GM12878 (cell line): ENCODE measurements at places on chromosomes 16 and 17.

- no peaks in the 10 kb centered on the region for H3K27me3 ChIP-seq
- H3K4me1 ChIP-seq, result no peaks in the 10 kb centered on the region
- no peak for DNase-seq
- no peak overlapping the region for H3K4me3 ChIP-seq
- no peaks in the 10 kb centered on the region for H3K36me3 ChIP-seq
Measured at GRCh38 chr17:77228241-77228752, 87.5 kb downstream of the SEC14L1 start.

GRCh38 chr17:58277802-58278595 is 2.7 kb downstream of the MPO start:
- no peak for DNase-seq
- H3K27me3 ChIP-seq, result no peaks in the 10 kb centered on the region
- H3K27ac ChIP-seq, result no peak overlapping the region

DNA sequence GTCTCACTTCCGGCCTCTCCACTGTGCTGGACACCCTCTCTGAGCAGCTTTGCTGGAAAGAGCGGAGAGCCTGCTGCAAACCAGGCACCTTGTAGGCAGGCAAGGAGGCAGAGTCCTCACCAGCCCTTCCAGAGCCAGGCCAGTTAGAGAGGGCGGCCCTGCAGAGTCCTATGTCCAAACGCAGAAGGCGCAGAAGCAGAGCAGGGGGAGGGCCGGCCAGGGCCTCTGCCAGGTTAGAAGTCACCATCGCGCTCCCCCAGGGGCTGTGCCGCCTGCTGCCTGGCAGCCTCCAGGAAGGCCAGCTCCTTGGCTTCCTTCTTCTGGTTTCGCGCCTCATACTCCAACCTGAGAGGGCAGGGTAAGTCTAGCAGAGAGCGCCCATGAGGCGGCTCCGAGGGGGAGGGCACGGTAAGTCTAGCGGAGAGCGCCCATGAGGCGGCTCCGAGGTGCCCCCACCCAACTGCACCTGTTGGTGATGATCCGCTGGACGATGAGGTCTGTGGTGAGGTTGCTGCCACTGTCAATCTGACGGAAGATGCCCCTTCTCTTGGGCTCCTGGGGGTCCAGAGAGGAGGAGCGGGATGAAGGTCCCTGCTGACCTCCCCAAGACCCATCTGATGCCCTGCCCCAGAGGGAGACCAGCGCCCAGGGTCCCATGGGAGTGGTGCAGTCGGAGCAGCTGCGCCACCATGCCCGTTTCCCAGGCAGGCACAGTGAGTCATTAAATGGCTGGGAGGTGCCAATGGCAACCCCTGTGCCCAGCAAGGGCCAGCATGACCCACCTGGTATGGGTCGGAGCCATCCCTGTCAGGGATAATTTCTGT is 2.8 kb downstream of the NPB start:
- H3K4me3 ChIP-seq, result no peak overlapping the region
- H3K4me1 ChIP-seq, result no peaks in the 10 kb centered on the region
- DNase-seq, result no peak
- H3K36me3 ChIP-seq, result peaks cover 3% of the 10 kb centered on the region; the same call in 1 of the 2 replicates
- H3K27me3 ChIP-seq, result no peaks in the 10 kb centered on the region; the same call in 1 of the 2 replicates
- H3K27ac ChIP-seq, result no peak overlapping the region

DNA sequence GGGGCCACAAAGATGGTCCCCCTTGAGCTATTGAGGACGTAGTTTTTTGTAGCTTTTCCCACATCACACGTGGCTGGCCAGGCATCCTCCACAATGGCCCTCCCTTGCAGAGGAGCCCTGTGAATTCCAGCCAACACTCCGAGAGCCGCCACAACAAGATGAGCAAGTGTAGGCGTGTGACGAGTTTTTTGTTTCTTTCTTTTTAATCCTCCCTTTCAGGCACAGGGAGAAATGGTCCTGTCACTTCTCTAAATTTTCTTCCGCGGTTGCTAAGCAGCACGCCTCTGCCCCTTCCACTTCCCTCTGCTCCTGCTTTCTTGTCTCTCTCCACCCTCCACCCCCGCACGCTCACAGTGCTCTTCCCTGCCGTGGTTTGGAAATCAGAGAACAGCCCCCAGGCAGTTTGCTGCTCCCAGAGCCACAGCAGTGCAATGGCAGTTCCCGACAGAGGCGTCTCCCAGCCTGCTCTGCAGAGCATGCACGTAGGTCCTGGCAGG is 68.0 kb upstream of the MRTFB start:
- no peak overlapping the region for H3K4me3 ChIP-seq
- no peak overlapping the region for H3K27ac ChIP-seq
- no peaks in the 10 kb centered on the region for H3K27me3 ChIP-seq
- no peak for DNase-seq
- H3K36me3 ChIP-seq, result no peaks in the 10 kb centered on the region

DNA sequence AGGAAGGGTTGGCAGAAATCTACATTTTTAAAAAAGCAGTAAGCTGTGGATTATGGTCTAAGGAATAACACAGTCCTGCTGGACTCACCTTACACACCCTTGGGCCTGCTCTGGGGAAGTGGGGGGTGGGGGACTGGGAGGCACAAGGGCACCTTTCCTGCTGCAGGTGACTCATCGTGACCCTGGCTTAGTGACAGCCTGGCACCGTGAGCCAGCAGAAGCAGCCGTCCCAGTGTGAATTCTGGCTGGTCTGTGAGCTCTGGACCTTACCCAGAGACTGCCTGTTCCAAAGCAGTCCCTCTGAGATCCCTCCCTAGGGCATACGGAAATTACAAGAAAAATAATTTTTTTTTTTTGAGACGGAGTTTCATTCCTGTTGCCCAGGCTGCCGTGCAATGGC is 4.2 kb upstream of the CRK start:
- H3K36me3 ChIP-seq, result no peaks in the 10 kb centered on the region
- H3K27me3 ChIP-seq, result no peaks in the 10 kb centered on the region
- peaks cover 19% of the 10 kb centered on the region for H3K4me1 ChIP-seq

DNA sequence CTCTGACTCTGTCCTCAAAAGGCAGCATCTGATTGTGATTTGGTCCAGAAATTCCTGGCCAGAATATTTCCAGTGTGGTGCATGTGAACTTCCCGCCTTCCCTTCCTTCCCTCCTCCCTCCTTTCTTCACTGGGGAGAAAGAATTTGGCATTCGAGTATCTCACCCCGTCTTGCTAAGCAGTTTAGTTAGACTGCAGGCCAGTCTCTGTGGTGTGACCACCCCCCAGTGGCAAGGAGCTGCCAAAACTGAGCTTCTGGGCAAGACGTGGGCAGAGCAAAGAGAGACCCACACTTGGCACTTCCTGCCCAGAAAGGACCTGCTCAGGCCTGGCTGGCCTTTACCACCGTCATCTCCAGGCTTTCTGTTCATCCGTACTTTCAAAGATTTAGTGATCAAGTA is 36.4 kb downstream of the SNX20 start:
- H3K4me1 ChIP-seq, result no peaks in the 10 kb centered on the region
- H3K4me3 ChIP-seq, result no peak overlapping the region
- DNase-seq, result no peak
- no peaks in the 10 kb centered on the region for H3K36me3 ChIP-seq

- H3K27me3 ChIP-seq, result no peaks in the 10 kb centered on the region; the same call in 1 of the 2 replicates
- no peaks in the 10 kb centered on the region for H3K36me3 ChIP-seq
- no peak overlapping the region for H3K27ac ChIP-seq
Measured at GRCh38 chr17:38663964-38664644, 10.7 kb downstream of the EPOP start.

DNA sequence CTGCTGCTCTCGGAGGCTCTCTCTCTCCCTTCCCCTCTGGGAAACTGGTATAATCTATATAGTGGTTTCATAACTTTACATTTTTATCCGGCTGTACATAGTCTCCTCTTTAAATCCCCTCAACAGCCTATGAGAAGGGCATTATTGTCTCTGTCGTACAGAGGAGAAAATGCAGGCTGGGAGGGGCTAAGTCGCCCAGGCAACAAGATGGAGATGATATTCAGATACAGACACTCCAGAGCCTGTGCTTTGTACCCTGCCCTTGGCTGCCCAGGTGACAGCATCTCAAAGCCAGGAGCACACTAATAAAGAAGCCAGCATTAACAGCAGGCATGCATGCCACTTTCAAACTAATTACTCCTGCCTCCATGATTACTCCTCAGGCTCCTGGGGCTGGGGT is 4.7 kb upstream of the EIF1 start:
- H3K36me3 ChIP-seq, result no peaks in the 10 kb centered on the region
- H3K4me3 ChIP-seq, result no peak overlapping the region
- no peaks in the 10 kb centered on the region for H3K4me1 ChIP-seq
- no peaks in the 10 kb centered on the region for H3K27me3 ChIP-seq

DNA sequence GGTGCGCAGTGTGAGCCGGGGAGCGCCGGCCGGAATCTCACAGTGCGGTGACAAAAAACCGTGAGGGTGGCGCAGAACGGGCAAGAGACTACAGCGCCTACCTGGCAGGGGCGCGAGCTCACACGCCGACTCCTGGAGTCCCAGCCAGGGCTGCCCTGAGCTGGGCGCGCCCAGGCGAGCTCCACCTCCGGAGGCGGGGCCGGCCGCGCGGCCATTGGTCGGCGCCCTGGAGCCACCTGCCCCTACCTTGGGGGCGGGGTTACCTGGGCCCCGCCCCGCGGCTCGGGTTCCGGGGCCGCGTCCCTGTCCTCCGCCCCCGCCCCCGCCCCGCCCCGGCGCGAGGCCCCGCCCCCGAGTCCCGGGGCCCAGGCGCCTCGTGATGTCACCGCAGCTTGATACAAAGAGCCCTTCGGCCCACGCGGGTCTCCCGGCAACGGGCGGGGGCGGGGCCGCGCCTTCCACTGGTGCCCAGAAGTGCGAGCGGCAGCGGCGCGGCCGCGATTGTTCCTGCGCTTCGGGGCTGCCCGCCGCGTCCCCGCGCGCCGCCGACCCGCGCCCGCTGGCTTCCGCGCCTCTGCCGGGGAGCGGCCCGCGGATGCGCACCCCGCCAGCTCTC is 96.3 kb downstream of the RAB11FIP4 start:
- no peaks in the 10 kb centered on the region for H3K27me3 ChIP-seq
- peaks cover 40% of the 10 kb centered on the region for H3K4me1 ChIP-seq
- DNase-seq, result no peak
- peak overlapping the region; percentile 92 for H3K4me3 ChIP-seq

DNA sequence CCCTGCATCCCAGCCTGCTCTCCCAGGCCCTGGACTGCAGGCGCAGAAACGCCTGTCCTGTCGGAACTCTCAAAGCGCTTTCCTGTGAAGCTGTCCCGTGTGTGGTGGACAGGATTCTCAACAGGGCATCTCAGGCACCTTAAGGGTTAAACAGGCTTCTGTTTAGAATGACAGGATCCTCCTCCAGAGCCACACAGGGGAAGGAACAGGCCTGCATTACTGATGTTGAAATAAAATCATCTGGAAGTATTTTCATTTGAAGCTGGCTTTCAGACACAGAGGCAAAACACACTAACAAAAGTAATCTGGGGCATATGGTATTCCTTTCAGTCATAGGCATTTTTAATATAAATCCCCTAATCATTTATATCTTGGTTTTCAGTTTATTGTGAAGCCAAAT is 7.4 kb downstream of the HS3ST3A1 start:
- no peak overlapping the region for H3K4me3 ChIP-seq
- no peaks in the 10 kb centered on the region for H3K4me1 ChIP-seq
- DNase-seq, result no peak
- no peak overlapping the region for H3K27ac ChIP-seq

GRCh38 chr17:27495460-27495859 is 39.2 kb downstream of the KSR1 start:
- peak overlapping the region; percentile 55; the same call in 1 of the 2 replicates for H3K4me3 ChIP-seq
- peaks cover 43% of the 10 kb centered on the region for H3K4me1 ChIP-seq
- H3K27me3 ChIP-seq, result no peaks in the 10 kb centered on the region
- peak overlapping the region; percentile 80 for H3K27ac ChIP-seq
